ENCODE measurements at places on chromosomes 16 and 17. TPM values are rescaled to one million over a fixed set of nuclear protein-coding genes. Genes with fewer than 3 reads are reported as not detected.
A peak's percentile ranks its signal among the peaks of the same experiment; 100 is the strongest.

GRCh38 chr17:83083368-83084201 lies 4.2 kb downstream of the METRNL start:
- DNase-seq: peak; percentile 67

GRCh38 chr16:2244301-2244700 lies 7.1 kb downstream of the ECI1 start:
- DNase-seq: no peak

Gene TNFSF13
- polyA plus RNA-seq: 12.8 TPM

GRCh38 chr16:65070831-65071432 lies 50.9 kb downstream of the CDH11 start:
- no peak for DNase-seq

- no peak for DNase-seq
These were observed 9.7 kb upstream of the SLC35B1 start for GRCh38 chr17:49717371-49717861.

Gene SPATA22
- polyA plus RNA-seq: 0.68 TPM

- no peak for DNase-seq
These were observed 32.4 kb downstream of the HAPSTR1 start for GRCh38 chr16:9123871-9124270.

Gene CBFA2T3
- 3.5 TPM for polyA plus RNA-seq

DNA sequence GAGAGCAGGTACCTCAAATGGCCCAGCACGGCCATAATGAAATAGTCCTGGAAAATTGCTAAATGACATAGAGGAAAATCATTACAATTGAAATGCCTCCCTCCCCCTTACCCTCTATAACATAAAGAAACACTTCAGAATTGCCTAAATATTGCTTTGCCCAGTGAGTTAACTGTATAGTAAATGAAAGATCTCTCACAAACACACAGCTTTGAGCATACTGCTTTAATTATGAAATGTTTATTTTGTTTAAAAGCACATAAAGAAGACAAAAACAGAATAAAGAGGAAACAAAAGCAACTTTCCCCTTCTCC lies 9.3 kb upstream of the ADAMTS18 start:
- DNase-seq: no peak
